ENCODE measurements at places on chromosomes 16 and 17.

DNA sequence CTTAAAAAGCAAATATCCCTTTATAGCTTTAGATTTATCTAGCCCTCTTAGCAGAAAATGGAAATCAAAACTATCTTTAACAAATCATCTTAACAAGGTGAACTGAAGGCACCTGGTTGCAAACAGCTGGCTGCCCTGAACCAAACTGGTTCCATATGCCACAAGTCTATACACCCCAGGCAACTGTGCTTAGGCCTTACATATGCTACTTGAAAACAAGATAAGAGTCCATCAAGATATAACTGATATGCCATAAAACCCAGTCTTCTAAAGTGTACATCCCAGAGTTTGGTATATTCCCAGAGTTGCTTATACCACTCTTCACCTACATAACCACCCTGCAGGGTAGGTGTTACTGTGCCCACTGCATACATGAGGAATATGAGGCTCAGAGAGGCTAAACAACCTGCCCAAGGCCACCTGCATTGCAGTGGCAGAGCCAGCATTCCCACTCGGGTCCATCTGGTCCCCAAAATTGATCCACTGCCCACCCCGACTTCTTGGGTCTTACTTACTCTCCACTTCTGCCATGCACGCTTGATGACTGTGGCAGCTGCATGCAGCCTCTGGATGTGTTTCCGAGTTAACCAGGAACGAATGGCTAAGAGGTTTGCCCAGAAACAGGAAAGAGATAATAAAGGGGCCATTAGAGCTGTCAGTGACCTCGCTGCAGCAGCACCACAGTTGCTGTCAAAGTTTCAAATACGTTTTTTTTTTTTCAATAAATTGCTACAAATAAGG, 12.2 kb downstream of the ZNHIT3 start:
- no peak for DNase-seq

DNA sequence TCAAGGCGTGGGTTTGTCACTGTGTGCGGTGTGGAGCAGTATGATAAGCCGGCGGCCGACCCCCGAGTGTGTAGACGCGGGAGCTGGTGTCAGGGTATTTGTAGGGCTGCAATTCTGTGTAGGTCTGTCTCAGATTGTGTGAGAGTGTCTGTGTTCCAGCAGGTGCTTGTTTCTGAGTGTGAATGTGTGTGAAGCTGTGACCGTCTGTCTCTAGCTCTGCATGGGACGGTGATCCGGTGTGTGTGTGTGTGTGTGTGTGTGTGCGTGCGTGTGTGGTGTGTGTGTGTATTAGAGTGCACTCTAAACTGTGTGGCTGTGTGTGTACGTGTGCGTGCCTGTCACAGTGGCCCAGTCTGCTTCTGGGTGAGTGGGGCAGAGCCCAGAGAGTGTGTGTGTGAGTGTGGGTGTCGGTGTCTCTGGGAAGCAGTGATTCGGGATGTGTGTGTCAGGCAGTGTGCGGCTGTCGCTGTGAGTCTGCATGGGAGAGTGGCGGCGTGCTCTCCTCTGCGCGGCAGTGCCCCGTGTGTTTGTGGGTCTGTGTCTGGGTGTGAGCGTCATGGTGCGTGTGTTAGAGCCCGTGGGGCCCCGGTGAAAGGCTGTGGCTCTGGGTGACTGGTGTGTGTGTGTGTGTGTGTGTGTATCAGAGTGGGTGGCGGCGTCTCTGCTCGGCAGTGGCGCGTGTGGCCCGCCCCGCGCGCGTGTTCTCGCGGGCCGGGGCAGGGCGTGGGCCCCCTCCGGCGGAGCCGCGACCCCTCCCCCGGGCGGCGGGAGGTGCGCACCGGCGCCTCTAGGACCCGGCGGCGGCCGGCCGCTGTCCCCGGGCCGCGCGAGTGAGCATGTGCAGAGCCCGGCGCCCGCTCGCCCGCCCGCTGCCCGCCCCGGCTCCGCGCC, at the start of gene WSCD1:
TSS of gene WSCD1 (plus strand) at position 841 of the 891 bp plus-strand sequence. CDS start 10,280 bp downstream, outside the sequence.
- DNase-seq: peak; percentile 89

GRCh38 chr17:48071654-48072053, 23.5 kb downstream of the NFE2L1 start:
- no peak for DNase-seq

- DNase-seq: peak; percentile 58
Observed at GRCh38 chr16:51113236-51114125, 37.6 kb downstream of the SALL1 start.

DNA sequence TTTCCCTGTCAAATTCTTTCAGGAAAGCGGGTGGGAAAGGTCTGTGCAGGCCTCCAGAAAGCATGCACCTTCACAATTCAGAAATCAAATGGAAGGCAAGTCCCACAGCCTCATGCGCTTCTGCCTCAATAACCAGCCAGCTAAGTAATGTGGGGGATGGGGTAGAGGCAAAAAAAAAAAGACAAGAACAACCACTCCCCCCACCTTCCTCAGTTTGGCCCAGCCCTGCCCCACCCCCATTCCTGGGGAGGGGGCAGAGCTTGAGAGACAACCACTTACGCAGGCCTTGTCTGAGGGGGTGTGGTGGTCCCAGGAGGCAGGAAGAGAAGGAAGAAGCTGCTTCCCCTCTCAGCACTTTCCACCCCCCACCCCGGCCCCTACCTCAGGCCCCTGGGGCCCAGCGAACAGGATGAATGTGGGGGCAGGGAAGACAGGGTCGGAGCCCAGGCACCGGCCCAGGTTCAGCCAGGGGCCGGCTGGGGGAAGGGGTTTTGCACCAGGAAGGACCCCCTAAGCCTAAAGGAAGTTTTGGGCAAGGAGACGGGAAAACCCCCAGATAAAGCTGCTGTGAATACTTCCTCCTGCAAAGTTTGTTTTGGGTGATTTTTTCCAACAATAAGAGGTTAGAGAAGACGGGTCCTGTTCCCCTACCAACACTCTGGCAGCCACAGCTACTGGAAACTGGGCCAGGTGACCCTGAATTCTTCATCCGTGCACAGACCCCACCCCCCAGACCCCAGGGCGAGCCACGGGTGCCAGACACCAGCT, 1.2 kb downstream of the JUP start:
- peak; percentile 59 for DNase-seq

DNA sequence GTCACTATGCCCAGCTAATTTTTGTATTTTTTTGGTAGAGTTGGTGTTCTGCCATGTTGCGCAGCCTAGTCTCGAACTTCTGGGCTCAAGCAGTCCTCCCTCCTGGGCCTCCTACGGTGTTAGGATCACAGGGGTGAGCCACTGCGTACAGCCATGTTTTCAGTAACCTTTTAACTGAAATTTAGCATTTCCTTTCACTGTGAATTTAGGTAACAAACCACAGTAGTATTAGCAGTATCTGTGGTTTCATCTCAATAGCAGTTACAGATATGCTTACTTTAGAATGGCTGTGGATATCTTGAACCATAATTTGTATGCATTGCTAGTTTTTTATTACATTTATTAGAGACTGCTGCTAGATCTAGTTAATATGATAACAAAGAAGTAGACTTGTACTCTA, 4.3 kb upstream of the RANGRF start:
- no peak for DNase-seq

GRCh38 chr16:50742576-50743200, 802 bp downstream of the CYLD start:
- DNase-seq: peak; percentile 33

- no peak for DNase-seq
Observed at GRCh38 chr17:79298799-79299198, 224.2 kb downstream of the ENGASE start.

DNA sequence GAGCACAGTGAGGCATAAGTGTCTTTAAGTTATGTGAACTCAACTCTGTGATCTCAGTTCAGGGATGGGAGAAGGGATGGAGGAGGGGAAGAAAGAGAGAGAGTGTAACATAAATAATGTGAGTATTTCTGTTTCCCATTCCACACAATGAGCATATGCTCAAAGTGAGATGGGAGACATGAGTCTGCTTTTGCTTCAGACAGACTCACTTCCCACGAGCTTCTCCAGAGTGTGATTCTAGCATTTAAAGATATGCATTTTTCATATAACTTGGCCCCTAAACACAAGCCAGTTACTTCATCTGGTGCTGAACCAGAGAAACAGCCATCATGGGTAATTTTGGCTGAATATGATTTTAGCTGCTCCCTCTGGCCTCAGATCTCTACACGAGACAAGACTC, 35.0 kb downstream of the SHISA9 start:
- no peak for DNase-seq

DNA sequence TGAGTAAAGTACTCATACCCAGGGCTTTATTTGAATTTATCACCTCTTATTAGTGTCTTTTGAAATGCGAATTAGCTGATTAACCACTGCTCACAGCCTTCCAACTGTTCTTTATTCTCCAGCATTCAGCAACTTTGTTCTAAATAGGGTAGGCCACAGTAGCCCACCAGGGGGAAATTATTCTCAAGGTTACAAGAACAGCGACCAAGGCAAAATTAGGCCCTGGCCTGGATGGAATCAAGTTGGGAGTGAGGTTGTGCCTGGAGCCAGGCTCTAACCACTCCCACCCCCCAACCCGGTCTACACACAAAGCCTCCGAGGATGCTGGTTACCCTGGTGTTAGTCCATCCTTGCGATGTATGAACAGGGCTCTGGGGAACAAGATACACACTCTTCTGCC, 245.5 kb downstream of the STX8 start:
- peak; percentile 69 for DNase-seq

DNA sequence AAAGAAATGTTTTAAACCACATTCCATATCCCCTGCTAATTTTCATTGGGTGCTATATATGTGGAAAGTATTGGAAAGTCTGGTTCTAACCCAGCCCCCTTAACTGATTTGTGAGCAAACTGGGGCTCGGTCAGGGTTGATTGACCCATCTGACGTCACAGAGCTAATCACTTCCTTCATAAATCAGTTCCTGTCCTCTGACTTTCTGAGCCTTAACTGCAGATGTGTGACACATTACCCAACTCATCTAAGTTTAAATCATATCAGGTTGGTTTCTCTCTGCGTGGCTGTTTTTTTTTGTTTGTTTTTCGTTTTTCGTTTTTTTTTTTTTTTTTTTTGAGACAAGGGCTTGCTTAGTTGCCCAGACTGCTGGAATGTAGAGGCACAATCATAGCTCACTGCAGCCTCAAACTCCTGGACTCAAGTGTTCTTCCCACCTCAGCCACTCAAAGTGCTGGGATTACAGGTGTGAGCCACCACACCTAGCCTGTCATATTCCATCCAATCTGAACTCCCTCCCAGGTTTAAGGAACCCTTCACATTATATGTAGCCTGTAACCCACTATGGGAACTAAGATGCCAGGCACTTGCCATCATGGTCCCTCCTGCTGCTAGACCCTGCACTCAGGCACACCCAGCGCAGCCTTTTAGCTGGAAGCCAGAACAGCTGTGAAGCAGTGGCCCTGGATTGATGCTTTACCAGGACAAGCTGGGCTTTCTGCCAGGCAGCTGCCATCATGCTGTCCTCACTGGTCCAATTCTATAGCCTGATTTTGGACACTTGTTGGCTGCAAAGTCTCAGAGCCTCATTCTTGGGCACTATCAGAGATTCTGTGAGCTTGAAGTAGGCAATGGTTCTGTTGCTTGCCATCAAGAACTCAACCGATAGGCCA, 6.9 kb upstream of the BPTF start:
- DNase-seq: no peak

GRCh38 chr17:63843910-63844677, 1.6 kb upstream of the SMARCD2 start:
- DNase-seq: no peak

DNA sequence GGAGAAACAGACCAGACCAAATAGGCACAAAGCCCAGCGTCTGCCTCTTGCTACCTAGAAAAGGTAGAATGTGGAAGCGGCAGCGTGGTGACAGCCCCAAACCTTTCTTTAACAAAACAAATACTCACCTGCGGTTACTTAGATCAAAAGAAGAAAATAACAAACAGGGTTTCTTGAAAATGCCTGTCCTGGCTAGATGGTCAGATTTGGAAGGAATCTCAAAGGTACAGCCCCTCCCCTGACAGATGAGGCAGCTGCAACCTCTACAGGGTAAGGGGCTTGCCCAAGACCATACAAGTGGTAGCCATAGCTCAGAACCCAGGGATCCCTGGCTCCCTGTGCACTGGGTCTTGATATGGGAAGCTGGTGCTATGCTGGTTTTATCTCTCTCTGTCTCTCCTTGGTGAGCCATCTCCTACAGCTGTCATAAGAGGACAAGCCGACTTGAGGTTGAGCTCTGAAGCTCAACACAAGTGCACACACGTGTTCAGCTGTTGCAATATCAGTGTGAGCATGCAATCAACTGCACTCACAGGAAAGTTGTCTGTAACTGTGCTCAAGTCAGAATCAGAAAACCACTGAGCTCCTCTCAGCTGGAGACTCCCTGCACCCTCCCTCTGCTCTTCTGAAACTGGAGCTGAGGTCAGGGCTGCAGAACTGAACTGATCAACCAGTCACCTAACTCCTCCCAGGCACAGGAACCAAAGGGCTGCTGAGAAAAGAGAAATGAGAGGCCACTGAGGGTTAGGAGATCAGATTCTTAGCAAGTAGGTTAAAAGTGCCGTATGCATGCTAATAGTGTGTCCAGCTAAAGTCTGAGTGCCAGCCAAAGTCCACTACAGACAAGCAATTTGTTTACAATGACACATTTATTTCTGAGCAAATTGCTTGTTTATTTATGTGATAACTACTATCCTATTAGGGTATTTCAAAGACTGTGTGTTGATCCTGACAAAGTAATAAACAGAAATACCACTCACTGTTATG, 6.1 kb upstream of the RNF157 start:
- DNase-seq: no peak

GRCh38 chr17:43548689-43549379, 2.7 kb upstream of the ETV4 start:
- no peak for DNase-seq
